ENCODE measurements at places on chromosomes 16 and 17.

GRCh38 chr16:86662195-86662594 is 83.8 kb downstream of the FOXL1 start:
- no peak for DNase-seq

DNA sequence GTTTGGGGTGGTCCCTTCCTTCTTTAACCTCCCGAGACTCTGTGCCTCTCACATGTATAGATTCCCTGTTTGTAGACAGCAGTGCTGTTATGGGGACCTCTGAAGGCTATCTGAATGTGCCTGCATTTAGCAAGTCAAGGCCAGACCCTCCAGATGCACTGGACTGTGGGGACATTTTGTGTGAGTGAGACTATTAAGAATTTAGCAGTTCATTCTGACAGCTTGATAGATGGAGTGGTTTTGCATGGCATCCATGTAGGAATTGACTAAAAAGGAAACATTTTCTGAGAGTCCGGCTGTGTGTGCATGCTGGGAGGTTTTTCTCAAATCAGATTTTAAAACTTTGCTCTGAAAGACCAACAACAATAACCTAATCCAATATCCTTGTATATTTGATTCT is 226.3 kb downstream of the MSI2 start:
- no peak for DNase-seq

DNA sequence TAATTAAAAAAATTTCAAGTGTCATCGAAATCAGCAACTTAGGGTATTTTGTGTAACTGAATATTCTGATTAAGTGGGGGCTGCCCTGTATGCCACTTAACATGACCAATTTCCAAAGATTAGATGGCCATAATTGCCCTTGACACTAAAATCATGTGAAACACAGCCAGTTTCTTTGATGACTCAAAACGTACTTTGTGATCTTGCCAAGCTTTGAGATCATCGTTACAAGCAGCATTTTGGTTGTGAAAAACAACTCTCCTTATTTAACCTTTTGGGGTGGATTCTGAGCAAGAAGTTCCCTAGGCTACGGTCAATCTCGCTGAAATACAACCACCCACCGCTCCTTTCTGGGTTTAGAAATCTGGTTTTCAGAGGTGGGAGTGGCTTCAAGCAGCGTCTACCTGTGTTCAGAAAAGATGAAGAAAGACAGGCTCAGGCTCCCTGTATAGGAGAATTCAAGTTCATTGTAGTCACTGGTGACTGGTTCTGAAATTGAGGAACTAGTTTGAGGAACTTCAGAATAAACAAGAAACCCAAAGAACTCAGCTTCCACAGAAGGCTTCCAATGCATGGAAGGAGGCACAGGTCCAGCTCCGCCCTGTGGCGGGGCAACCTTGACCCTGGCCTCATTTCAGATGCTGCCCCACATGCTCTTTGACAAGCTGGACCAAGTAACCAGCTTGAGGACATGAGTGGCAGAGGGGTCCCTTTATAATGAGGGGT is 9.4 kb downstream of the MAP3K14 start:
- no peak for DNase-seq

- DNase-seq = no peak
These were observed 4.7 kb upstream of the FAM20A start for GRCh38 chr17:68605914-68606313.

GRCh38 chr17:54982399-54982798 is 13.8 kb downstream of the STXBP4 start:
- no peak for DNase-seq

Data from NCI-H1092 treated with DMSO at 0.1 percent for 48 hours (cell line).